GM12878 (cell line): ENCODE measurements at places on chromosomes 2 and 18.

DNA sequence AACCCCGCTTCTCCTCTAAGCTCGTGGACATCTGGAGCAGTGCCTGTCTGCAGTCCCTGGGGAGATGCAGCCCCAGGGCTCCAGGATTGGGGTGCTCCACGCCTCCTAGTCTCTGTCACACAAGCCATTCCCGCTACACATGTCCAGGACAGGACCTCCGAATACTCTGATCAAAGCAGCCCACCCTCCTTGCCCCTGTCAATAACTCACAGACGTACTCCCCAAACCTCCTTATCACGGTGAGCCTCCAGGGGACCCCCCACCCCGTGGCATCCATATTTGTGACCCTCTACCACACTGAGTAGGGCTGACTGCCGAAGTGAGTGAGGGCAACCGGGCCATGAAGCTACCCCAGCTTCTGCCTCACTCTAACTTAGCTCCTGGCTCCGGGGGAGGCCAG lies 727.7 kb downstream of the GALR1 start:
- DNase-seq: no peak

GRCh38 chr18:79986726-79987125 lies 1.6 kb downstream of the TXNL4A start:
- no peak for DNase-seq

GRCh38 chr2:142966284-142966683 lies 88.8 kb downstream of the KYNU start:
- no peak for DNase-seq

GRCh38 chr2:34031097-34031496 lies 432.0 kb upstream of the FAM98A start:
- no peak for DNase-seq

GRCh38 chr2:11263177-11263576 lies 81.3 kb downstream of the ROCK2 start:
- no peak for DNase-seq

DNA sequence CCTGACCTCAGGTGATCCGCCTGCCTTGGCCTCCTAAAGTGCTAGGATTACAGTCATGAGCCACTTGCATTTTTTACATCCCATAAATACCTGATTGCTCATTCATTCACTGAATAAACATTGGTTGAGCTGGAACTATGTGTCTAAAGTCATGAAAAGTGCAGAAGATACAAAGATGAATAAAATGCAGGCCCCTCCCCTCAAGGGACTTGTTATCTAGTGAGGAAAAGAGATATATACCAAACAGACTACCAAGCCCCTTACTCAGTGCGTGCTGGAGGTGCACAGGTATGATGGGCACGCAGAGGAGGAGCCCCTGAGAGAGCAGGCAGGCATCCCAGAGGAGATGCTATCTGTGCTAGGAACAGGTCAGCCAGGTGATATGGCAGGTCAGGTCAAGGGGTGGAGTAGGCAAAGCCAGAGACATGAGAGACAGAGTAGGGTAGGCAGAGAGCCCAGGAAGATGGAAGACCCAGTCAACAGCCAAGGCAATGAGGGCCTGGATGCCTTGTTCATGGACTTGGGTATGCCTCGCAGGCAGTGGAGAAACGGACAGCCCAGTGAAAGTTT lies 7.7 kb downstream of the FHL2 start:
- DNase-seq: no peak

DNA sequence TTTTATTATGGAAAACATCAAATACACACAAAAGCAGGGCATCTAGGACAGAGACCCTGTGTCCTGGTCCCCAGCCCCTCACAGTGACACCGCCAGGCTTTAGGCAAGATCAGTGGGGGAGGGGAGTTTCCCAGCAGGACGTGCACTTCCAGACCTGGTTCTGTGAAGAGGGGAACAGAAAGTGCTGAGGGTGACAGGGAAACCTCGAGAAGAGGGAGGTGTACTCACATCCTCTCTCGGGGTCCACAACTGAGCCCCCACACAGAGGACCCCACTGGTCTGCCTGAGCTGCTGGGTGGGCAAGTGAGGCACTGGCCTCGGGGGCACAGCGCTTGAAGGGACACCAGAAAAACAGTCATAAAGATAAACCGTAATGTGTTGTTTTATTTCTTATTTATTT lies 4.4 kb upstream of the GPR35 start:
- DNase-seq: no peak

DNA sequence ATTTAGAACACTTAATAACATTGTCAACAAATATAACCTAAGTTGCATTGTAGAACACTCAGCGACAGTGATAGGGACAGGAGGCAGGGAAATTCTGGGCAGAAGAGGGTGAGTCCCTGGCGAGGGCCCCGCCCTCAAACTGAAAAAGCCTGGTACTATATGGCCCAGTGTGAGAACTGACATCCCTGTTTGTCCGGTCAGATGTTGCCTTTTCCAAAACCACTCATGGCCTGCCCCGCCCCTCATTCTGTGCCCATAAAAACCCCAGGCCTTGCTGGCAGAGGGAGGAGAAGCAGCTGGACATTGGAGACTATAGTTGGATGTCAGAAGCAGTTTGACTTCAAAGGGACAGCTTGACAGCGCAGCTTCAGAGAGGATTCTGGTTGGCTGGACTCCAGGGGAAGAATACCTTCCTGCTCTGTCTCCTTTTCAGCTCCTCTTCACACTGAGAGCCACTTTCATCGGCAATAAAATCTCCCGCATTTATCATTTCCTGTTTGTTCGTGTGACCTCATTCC lies 47.0 kb downstream of the FAM117B start:
- DNase-seq: no peak

DNA sequence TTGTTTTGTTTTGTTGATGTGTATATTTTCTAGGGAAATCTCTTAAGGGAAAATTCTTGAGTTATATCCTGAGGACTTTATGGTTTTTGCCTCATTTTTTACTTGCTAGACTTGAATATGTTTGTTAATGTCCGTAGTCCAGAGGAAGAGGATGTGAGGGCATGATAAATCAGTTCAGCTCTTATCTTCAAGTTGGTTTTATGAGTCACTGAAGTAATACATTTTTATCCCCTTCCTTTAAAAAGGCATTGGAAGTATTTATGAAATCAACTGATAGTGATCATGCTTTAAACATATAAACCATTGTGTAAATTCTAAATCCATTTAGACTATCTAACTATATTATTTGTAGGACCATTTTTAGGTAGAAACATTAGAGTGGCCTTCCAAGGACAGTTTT lies 43.9 kb upstream of the CYBRD1 start:
- no peak for DNase-seq

GRCh38 chr2:33602201-33602830 lies 3.2 kb upstream of the FAM98A start:
- DNase-seq: no peak

GRCh38 chr2:30115141-30115980 lies 31.4 kb upstream of the YPEL5 start:
- peak; percentile 20 for DNase-seq

GRCh38 chr2:150350500-150350899 lies 137.0 kb downstream of the RND3 start:
- DNase-seq: no peak

DNA sequence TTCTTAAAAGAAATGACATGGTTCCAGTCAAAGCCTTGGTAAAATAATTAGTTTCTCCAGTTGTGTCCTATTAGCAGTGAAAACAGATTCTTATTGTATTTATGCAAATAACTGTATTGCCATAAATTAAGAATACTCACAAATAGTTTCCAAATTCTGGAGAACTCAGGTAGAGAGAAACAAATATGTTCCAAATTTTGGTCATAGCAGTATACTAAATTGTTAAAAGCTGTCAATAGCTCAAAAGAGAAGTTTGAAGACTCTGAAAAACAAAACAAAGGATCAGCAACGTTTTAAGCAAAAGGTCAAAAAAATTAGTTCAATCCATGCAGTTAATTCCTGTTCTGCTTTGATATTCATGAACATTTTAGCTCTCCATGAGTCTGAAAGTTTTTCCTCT lies 25.5 kb downstream of the ELMOD3 start:
- no peak for DNase-seq

- DNase-seq: no peak
Measured at GRCh38 chr18:6031002-6031401, 135.7 kb upstream of the TMEM200C start.

GRCh38 chr18:61189376-61189775 lies 143.9 kb upstream of the CDH20 start:
- no peak for DNase-seq
